ENCODE measurements at places on chromosomes 4 and X.

- DNase-seq = no peak
Measured at GRCh38 chrX:114970806-114971205, 46.6 kb downstream of the IL13RA2 start.

GRCh38 chr4:25236971-25237370 lies 3.1 kb downstream of the PI4K2B start:
- DNase-seq = no peak

DNA sequence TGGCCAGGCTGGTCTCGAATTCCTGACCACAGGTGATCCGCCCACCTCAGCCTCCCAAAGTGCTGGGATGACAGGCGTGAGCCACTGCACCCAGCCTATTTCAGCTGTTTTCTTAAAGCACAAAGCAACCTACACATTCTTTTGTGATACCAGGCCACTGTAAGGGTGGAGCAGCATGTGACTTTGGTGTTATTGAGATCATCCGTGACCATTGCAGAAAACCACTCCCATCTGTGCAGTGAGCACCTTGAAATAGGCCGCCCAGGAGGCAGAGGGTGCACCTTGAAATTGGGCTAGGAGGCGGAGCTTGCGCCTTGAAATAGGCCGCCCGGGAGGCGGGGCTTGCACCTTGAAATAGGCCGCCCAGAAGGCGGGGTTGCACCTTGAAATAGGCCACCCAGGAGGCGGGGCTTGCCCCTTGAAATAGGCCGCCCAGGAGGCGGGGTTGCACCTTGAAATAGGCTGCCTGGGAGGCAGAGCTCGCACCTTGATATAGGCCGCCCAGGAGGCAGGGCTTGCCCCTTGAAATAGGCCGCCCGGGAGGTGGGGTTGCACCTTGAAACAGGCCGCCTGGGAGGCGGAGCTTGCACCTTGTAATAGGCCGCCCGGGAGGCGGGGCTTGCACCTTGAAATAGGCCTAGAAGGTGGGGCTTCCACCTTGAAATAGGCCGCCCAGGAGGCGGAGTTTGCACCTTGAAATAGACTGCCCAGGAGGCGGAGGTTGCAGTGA lies 9.0 kb upstream of the SLC25A6 start:
- no peak for DNase-seq

- DNase-seq = no peak
Measured at GRCh38 chr4:61877893-61878292, 677.8 kb downstream of the ADGRL3 start.

- no peak for DNase-seq
Measured at GRCh38 chrX:25721564-25721963, 416.6 kb upstream of the MAGEB18 start.

- DNase-seq = no peak
Measured at GRCh38 chr4:73311428-73311827, 52.8 kb upstream of the ANKRD17 start.

- DNase-seq = no peak
Measured at GRCh38 chr4:143280861-143281260, 55.8 kb upstream of the GAB1 start.

GRCh38 chrX:96094616-96095015 lies 590.0 kb upstream of the DIAPH2 start:
- no peak for DNase-seq

- DNase-seq = no peak
Measured at GRCh38 chrX:128780934-128781333, 728.7 kb upstream of the ACTRT1 start.
